ENCODE measurements at places on chromosomes 13 and 19.

DNA sequence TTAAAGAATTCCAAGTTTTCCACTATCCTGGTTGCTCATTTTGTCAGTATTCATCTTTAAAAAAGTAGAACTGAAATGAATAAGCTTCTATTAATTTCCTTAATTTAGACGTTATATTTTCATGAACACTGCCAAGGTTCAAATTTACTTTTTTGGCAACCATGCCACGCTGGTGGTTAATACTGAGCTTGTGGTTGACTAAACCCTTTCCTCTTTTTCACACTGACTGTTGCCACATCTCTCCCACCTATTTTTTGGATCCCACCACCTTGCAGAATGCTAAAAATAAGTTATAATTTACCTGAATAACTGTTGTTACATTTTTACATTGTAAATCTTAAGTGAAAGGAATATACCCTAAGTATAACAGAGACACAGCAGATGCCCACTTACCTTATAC, 45.0 kb downstream of the FLT3 start:
- DNase-seq: no peak

DNA sequence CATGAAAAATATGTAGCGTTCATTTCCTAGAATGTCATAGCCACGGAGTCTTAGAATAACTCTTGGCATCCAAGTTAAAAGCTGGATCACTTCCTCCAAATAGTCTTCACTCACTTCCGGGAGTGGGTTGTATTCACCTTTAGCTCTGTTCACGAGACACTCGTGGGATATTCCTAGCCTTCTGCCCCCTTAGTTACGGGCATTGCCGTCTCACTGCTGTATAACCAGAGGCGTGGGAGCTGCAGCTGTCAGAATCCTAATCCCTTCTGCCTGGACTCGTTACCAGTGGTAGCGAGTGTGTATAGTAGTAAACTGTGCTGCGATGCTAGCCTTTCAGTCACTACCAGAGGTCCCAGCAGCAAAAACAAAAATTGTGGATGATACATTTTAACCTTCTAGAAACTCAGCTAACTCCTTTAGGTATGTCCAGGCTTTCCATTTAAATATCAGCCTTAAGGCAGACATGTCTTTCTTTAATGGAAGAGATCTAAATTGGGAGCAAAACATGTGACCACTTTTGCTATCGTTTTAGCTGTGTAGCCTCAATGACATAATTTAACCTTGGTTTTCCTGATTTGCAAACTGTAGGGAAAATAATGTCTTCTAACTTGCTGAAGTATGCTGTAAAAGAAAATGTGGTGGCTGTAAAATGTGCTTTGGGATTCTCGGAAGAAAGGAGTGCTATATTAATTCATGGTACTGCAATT, 34.1 kb downstream of the ERCC5 start:
- DNase-seq: no peak

DNA sequence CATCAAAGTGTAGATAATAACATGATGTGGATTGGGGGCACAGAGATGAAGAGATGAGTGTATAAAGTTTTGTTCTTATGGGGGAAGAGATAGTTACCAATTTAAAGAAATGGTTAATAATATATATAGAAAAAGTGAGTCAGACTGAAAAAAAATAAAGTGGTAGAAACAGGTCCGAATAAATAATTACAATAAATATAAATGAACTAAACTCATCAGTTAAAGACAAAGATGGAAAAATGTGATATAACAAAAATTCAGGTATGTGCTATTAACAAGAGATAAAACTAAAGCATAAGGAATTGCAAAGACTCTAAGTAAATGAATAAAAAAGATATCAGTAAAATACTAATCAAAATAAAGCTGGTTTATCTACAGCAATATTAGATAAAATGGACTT, 61.1 kb upstream of the KPNA3 start:
- no peak for DNase-seq

GRCh38 chr13:34361560-34361959, 543.6 kb downstream of the RFC3 start:
- no peak for DNase-seq

GRCh38 chr19:13959962-13960862, 7.9 kb downstream of the DCAF15 start:
- no peak for DNase-seq

GRCh38 chr19:40245506-40246128, 19.1 kb upstream of the CCNP start:
- DNase-seq: no peak

GRCh38 chr13:113732176-113732960, 26.7 kb upstream of the TMEM255B start:
- no peak for DNase-seq

DNA sequence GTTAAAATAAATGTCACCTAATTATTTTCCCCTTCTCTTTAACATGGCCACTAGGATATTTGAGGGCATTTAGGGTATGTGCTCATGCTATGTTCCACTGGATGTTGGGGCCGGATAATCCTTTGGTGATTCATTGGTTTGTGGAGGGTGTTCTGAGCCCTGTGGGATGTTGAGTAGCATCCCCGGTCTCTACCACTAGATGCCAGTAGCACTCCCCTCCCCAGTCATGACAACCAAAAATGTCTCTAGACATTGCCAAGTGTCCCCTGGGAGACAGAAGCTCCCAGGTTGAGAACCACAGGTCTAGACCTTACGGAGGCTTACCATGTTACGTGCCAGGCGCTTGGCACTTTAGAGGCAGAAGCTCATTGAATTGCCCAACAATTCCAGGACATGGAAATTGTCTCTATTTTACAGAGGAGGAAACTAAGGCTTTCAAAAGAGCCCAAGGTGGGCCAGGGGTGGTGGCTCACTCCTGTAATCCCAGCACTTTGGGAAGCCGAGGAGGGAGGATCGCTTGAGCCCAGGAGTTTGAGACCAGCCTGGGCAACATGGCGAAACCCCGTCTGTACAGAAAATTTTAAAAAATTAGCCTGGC, 14.1 kb downstream of the SHANK1 start:
- no peak for DNase-seq

DNA sequence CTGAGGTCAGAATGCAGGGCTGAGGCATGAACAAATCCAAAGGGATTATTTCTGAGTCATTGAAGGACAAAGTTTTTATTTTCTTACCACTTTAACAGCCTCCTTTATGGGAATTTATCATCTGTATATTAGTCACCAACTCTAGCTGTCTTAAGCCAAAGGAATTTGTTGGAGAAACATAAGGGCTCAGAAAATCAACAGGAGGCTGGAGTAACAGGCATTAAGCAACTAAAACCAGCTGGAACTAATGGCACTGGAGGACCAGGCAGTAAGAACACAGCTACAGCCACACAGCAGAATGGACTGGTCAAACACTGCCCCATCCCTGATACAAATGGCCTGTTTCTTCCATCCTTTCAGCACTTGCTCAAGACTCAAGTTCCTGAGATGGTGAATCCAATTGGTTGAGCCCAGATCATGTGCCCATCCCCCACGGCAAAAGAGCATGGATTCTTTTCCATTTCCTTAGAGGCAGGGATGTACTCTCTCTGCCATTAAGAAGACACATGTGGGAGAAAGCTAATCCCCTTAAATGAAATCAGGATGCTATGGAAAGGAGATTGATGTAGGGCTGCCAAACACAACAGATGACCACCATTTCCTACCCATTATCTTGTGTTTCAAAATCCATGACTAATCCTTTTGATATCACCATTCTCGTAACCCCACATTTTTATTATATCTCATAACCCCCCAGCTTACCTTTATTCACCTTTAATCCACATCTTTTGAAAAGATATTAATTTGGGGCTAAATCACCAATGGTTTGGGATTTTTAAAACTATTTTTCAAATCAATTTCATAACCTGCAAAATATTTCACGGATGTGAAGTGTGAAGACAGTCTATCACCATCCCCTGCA, 157.0 kb upstream of the FNDC3A start:
- DNase-seq: no peak

DNA sequence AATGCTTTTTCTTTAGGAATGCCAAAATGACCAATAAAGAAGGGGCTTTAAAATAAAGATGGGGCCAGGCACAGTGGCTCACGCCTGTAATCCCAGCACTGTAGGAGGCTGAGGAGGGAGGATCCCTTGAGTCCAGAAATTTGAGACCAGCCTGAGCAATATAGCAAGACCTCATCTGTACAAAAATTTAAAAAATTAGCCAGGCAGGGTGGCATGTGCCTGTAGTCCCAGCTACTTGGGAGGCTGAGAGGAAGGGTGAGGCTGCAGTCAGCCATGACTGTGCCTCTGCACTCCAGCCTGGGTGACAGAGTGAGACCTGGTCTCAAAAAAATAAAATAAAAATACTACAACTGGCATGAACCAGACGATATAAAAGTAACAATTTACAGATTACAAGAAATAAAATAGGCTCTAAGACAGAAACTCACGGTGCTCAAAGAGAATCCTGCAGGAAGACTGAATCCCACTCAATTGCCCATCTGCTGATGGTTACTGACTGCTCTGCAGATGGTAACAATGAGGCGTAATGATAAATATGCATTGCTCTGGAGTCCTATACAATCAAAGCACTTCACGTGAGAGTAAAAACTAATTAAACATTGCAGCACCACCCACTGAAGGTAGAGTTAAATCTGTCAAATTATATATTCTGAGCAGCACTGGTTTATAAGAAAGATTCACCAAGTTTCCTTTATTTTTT, 93.2 kb downstream of the LHFPL6 start:
- DNase-seq: no peak

DNA sequence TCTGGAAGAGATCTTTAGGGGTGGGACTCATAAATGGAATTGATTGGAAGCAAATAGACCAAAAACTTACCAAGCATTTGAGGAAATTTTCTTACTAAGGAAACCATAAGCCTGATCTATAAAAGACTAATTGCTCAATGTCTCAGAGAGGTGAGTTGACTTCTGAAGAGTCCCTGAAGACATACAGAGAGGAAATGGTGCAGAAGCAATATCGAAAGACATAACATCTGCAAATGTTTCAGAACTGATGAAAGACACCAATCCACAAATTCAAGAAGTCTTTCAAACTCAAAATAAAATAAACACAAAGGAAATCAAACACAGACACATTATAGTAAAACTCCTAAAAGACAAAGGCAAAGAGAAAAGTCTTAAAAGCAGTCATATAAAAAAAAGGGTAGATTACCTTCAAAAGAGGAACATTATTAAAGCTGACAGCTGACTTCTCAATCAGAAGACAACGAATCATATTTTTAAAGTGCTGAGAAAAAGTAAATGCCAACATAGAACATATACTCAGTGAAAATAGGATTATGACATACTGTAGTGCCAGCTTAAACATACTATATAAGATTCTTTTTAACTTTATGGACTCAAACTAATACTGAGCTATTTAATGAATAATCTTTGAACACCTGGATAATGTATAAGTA, 45.4 kb upstream of the CALM3 start:
- no peak for DNase-seq

Data from GM12892 (cell line).